ENCODE measurements at places on chromosomes 11 and 22.

- no peak for DNase-seq
These were observed 56.5 kb downstream of the ST3GAL4 start for GRCh38 chr11:126411971-126412381.

GRCh38 chr22:30217698-30218560 lies 28.6 kb downstream of the LIF start:
- DNase-seq = no peak

GRCh38 chr22:48282804-48283203 lies 1520.4 kb downstream of the TBC1D22A start:
- no peak for DNase-seq

GRCh38 chr11:97743205-97743742 lies 1277.5 kb upstream of the CNTN5 start:
- no peak for DNase-seq

- DNase-seq = no peak
These were observed 19.1 kb downstream of the ABCC8 start for GRCh38 chr11:17457396-17458173.

GRCh38 chr11:121104312-121104762 lies 3.3 kb downstream of the TECTA start:
- no peak for DNase-seq

DNA sequence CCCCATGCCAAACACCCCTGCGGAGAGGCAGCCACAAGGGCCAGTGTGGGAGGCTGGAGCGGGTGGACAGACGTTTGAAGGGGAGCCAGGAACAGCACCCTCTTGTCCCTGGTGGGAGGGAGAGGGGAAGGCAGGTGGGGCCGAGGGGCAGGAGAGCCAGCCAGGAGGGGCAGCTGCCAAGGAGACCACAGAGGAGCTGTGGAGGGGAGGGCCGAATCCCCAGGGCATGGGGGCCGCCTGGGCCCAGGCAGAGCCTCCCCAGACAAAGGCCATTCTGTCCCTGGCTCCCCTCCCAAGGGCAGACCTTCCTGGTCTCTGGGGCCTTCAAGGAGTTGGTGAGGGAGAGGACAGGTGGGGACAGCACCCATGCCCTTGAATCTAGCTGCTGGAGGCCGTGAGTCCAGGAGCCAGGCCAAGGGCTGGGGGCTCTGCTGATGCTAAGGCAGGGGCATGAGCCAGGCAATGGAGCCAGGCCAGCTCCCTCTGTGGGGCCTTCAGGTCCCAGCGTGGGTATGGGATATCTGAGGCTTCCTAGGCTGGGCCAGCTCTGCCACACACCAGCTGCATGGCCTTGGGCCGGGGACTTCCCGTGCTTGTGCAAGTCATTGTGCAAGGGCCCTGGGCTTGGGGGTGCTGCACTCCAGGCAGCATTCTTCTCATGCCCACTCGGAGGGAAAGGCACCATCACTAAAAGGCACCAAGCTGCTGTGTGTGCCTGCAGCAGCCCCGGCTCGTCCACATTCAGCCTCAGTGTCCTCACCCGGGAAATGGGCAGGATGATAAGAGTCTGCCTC lies 11.4 kb downstream of the EMID1 start:
- DNase-seq = no peak

DNA sequence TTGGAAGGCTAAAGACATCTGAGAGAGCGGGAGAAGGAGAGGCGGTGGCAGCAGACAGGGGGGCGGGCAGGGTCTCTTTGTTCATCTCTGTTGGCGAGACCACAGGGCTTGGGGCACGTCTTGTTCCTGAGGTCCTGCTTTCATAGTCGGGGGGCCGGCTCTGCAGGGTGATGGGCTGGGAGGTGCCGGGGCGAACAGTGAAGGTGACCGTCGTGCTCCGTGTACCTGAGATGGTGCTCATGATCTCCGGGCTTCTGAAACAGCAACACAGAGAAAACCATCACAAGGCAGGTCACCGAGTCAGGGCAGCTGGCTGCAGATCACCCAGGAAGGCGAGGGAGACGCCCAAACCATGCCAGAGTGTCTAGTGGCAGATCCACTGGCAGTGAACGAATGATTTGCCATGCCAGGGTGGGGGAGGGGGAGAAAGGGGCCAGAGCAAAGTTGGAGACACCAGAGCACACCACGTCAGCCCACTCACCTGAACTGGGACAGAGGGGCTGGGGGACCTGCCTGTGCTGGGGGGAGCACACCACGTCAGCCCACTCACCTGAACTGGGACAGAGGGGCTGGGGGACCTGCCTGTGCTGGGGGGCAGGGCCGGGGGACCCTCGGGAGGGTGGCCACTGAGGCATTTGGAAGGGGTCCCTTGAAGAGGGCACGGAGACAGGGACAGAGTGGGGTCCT lies 75.0 kb downstream of the CTTN start:
- DNase-seq = no peak

- no peak for DNase-seq
These were observed 3.1 kb downstream of the FAM180B start for GRCh38 chr11:47589584-47589976.

DNA sequence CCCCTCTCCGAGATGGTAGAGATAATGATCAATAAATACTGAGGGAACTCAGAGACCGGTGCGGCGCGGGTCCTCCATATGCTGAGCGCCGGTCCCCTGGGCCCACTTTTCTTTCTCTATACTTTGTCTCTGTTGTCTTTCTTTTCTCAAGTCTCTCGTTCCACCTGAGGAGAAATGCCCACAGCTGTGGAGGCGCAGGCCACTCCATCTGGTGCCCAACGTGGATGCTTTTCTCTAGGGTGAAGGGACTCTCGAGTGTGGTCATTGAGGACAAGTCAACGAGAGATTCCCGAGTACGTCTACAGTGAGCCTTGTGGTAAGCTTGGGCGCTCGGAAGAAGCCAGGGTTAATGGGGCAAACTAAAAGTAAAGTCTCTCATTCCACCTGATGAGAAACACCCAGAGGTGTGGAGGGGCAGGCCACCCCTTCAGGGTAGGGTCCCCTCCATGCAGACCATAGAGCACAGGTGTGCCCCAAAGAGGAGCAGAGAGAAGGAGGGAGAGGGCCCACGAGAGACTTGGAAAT lies 43.2 kb downstream of the IGLL1 start:
- DNase-seq = no peak

DNA sequence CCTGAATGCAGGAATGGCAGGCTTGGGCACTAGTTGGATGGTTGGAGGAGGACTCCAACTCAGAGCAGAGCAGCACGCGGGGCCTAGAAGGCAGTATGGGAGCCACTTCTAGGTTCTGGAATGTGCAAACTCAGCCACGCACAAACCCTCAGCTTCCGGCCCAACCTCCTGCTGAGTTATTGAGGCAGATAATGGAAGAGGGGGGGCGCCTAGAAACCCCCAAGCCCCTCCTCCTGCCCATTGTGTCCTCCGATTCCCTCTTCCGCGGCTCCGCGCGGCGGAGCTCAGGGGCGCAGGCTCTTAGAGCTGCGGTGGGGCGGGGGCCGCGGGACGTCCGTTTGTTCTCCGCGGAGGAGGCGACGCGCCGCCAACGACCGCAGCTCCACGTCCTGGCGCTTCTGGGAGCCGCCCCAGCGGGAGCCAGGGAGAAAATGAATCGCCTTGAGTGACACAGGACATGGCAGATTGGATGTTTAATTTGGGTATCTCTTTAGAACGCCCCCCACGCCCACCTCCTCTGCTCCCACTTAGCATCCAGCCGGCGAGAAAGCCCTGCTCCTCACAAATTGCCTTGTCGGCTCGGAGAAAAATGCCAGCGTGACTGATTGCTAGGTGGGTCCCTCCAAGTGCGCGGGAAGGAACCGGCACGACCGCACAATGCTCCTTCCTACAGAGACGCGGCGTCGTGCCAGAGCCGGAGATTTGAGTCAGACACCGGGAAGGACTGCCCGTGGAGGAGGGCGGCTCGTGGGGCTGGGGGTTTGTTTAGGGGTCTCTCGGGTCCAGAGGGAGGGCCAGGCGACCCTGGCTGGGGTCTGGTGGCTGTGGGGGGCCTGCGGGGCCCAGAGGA lies 144.6 kb downstream of the NECTIN1 start:
- DNase-seq = no peak

GRCh38 chr11:15266999-15267398 lies 152.3 kb downstream of the INSC start:
- DNase-seq = no peak

DNA sequence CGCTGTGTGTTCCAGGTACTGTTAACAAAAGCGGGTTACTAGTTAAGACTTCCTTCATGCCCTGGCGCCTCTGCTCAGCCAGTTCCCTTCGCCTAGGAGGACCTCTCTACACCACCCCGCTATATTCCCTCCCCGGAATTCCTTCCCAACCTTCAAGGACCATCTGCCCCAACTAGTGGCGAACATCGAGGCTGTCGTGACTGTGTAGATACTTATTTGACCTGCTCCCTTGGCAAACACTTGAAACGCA lies 450 bp upstream of the BCL2L13 start:
- no peak for DNase-seq

- no peak for DNase-seq
These were observed 139.4 kb downstream of the SHANK2 start for GRCh38 chr11:71112990-71113389.

DNA sequence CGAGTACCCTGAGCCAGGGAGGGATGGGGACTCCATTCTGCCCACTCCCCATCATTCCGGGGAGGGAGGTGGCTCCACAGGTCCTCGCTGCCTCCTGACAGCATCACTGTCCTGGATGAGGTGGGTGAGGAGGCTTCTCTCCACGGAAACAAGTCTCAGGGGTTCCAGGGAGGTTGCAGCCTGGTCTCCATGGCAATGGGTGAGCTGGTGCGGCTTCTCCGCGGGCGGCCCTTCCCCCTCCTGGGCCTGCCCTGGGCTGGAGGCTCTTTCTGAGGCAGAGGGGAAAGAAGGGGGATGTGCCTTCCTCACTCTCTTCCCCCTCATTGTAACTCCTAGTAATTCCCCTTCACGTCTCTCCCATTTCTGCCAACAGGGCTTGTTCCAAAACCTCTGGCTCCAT lies 37.1 kb upstream of the PARVG start:
- no peak for DNase-seq

All from stimulated activated CD8-positive, alpha-beta memory T cell treated with anti-CD3 and anti-CD28 coated beads, Interleukin-15, amount 100 ng/mL, for 1 hour (primary cell).